ENCODE measurements at places on chromosomes 11 and 22.
A peak's percentile ranks its signal among the peaks of the same experiment; 100 is the strongest.

DNA sequence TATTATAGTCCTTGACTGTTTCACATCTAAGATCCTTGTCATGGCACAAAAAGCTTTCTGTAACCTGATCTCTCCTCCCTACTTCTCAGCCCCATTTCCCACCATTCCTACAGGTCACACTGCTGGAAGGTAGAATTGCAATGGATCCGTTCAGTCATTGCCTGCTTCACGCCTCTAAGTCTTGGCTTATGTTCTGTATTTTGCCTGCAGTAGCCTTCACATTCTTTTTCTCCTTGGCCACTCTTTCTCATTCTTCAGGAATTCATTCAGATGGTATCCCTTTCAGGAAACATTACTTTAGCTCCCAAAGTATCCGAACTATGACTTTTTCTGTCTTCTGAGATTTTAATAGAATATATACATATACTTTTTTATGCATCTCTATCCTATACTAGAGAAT lies 731.5 kb downstream of the NTM start:
- no peak for DNase-seq

GRCh38 chr22:30887453-30887852 lies 81.1 kb downstream of the MORC2 start:
- no peak for DNase-seq

DNA sequence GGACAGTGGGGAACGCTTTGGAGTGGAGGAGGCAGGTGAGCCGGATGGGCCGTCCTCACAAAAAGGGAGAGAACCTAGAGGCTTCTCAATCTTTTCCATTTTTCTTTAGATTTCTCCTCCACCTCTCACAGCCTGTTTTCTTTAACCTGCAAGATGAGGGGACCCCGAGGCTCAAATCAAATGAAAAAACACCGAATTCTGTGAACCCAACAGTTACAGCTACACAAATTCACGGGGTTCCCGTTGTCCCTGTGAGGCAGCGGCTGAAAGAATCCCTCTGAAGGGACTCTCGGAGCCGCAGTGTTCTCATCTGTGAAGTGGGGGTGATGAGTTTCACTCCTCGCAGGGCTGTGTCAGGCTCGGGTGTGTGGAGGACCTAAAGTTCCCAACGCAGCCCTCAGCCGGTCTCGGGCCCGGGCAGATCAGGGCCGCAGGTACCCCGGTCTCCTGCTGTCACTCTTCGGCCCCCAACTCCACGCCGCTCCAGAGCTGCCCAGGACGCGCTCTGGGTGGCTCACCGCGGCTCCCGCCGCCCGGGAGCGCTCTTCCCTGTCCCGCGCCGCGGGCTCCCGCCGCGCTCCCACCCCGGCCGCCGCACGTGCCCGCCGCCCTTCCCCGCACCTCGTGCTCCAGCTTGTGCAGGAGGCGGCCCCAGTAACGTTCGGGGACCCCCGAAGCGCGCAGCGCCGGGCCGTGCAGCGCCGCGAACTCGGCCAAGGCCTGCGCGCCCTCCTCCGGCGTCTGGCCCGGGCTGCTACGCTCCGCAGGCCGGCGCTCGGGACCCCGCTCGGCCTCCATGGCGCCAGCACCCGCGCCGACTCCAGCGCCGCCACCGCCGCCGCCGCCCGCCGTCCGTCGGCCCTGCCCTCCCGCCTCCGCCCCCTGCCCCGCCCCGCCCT lies at the start of gene TTLL12:
Gene TTLL12 (minus strand): TSS at position 863 of the 899 bp plus-strand sequence. CDS start 65 bp downstream, at position 798.
- DNase-seq = no peak

- DNase-seq = no peak
These were observed 249.3 kb downstream of the CASP12 start for GRCh38 chr11:104649002-104649401.

- DNase-seq = no peak
These were observed 17.6 kb downstream of the KCNJ4 start for GRCh38 chr22:38437416-38437815.

DNA sequence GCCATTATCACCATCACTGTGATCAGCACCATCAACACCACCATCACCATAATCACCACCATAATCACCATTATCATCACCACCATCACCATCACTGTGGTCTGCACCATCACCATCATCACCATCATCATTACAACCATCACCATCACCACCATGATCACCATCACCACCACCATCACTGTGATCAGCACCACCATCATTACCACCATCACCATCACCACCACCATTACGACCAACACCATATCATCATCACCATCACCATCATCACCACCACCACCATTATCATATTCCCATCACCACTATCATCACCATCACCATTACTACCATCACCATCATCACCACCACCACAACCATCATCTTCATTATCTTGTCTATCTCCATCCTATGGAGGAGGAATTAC lies 125.2 kb downstream of the PHF21B start:
- DNase-seq = no peak

DNA sequence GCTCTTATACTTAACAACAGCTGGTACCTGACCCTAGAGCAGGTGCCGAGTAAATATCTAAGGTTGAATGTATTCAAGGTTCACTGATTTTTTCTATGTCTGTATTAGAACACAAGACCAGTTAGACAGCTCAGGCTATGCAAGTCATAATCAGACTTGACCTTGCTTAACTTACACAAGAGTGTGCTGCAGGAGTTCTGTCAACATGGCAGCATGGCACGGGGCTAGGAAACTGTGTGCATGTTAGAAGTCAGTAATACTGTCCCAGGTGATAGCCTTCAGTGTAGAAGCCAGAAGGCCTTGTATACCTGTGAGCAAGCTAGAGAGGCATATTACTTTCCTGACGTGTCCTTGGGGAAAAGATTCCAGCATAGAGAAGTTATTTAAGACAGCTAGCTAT lies 253.1 kb downstream of the FAT3 start:
- peak; percentile 51 for DNase-seq

- no peak for DNase-seq
These were observed 2.4 kb downstream of the CTSD start for GRCh38 chr11:1761110-1761856.

GRCh38 chr22:44737406-44738346 lies 14.7 kb upstream of the ARHGAP8 start:
- DNase-seq = no peak

- no peak for DNase-seq
These were observed 78.9 kb upstream of the CRYBB3 start for GRCh38 chr22:25120761-25121212.

DNA sequence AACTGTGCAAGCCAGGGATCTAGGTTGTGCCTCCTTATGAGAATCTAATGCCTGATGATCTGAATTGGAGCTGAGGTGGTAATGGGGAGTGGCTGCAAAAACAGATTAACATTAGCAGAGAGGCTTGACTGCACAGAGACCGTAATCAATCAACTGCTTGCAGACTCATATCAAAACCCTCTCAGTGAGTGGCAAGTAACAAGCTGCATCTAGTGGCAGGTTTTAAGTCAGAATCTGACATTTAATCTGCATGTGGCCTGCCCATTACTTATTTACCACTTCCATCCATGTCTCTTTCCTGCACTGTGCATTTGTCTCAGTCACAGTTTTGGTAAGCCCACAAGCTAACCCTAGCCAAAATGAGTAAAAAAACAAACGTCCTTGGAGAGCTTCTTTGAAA lies 11.2 kb downstream of the C11orf58 start:
- DNase-seq = no peak

DNA sequence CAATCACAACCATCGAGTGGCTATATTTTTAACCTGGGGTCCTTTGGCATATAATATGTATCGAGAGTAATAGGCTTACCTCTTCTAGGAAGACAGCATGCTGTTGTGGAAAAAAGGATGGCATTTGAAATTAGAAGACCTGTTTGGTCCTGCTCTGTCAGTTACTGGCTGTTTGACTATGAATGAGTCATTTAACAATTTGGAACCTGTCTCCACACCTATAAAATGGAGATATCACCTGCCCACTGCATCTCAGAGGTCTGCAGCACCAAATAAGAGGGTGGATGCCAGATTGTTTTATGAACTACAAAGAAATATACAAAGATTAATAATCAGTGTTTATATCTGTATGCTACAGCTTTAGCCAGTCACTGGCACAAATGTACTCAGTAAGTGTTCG lies 60.8 kb downstream of the SLC25A17 start:
- peak; percentile 54 for DNase-seq

DNA sequence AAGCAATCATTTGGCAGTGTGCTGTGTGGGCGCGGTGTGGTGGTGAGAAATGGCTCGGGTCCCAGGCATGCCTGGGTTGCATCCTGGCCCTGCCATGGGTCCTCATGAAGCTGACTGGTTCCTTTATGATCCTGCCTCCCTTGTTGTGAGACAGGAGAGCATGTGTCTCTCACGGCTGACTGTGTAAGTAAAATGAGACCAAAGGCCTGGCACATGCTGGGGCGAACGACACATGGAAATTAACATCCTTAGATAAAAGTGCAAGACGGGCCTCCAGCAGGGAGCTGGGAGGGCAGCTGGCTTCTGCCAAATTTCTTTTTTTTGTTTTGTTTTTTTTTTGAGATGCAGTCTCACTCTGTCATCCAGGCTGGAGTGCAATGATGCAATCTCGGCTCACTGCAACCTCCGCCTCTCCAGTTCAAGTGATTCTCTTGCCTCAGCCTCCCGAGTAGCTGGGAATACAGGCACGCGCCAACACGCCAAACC lies 9.4 kb upstream of the FBLN1 start:
- no peak for DNase-seq

All from DMS153 (cell line).